ENCODE measurements at places on chromosomes 2 and 18.

- DNase-seq, result no peak
These were observed 1206.8 kb upstream of the NRXN1 start for GRCh38 chr2:52238782-52239181.

DNA sequence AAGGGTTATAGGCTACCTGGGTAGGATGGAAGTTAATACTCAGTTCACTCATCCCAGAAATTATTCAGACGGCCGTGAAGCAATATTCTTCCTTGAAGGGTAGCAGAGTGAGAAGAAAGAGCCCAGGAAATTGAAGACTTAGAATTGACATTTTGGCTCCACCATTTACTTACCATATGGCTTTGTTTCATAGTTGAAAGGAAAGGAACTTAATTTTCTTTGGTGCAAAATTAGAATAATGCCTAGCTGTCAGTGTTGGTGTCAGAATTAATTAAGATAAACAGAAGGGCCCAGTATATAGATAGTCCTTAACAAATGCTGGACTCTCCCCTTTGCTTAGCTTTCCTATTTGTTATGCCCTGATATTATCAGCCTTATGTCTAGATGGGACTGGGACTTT lies 263.2 kb downstream of the KCNJ3 start:
- DNase-seq, result no peak

GRCh38 chr2:96580771-96581170 lies 44.2 kb downstream of the ARID5A start:
- no peak for DNase-seq

GRCh38 chr2:109201465-109202327 lies 72.7 kb downstream of the SH3RF3 start:
- DNase-seq, result no peak

DNA sequence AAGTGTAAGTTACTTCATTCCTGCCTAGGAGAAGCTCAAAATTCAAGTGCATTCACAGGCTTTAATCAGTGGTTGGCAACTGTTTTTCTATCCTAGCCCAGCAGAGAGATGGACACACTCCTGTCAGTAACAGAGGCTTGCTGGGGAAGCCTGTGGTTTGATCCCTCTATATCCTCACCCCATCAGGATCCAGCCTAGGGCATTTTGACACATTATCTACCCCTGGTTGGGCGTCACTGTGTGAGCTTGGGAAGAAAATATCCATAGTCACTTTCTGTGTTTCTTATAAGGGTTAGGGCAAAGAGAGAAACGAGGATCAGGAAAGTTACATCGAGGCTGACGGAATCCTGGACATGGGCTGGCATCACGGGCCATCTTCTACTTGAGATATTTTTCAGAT lies 10.0 kb downstream of the NT5DC4 start:
- no peak for DNase-seq

Measured in stimulated activated CD8-positive, alpha-beta memory T cell treated with anti-CD3 and anti-CD28 coated beads, Interleukin-2, amount 100 ng/mL, for 48 hours (primary cell).